ENCODE measurements at places on chromosomes 4 and X. TPM values are rescaled to one million over a fixed set of nuclear protein-coding genes. Genes with fewer than 3 reads are reported as not detected.

PIM2 gene
- 0.03 TPM for total RNA-seq

DNA sequence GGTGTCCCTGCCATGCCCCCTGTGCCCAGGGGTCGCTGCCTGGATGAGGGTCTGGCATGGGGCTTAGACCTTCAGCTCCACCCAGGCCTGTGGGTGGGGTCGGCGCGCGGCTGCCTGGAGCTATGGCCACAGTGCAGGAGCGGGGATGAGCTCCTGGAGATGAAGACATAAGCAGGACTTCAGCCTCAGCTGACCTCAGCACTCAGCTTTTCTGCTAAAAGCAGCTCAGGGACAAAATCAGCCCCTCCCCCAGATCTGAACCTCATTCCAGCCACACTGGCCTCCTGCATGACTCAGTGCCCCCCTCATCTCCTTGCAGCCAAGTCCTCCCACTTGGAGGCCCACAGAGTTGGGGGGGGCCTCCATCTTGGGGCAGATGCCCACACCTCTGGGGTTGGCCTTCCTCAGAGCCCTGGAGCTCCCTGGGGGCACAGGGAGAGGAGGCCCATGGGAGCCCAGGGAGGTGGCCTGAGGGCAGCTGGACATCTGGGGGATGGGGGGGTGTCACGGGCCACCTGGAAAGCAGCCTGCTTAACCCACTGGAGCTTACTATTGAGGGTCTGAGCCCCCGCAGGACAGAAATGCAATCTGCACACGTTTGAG is 19.4 kb upstream of the CPLX1 start:
- DNase-seq, result no peak

- DNase-seq, result no peak
These were observed 76.5 kb upstream of the LSM6 start for GRCh38 chr4:146098978-146099377.

- DNase-seq, result no peak
These were observed 50.0 kb downstream of the NOP14 start for GRCh38 chr4:2913168-2913567.

GRCh38 chr4:186765138-186765537 is 41.5 kb upstream of the FAT1 start:
- DNase-seq, result peak; percentile 27

DNA sequence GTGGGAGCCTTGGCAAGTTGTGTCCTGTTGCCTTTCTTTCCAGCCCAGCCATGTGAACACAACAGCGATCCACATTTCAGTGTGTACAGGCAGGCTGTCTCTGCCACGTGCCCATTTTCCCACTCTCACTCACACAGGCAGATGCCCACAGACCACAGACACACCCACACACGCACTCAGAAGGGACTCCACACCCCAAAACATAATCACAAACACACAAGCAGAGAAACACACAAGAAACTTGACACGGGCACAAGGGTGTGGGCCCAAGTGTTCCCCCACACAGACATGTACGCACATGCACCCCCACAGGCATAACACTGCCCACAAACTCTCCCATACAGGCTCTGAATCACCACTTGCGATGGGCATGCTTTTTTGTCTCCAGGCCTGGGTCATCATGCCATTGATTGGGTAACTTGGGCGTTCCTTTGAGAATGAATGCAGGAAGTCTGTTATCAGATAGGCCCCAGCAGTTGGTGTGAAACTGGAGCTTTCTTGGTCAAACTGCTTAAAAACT is 84.3 kb downstream of the NBDY start:
- peak; percentile 76 for DNase-seq

- DNase-seq, result peak; percentile 89
These were observed 175.6 kb downstream of the SNCA start for GRCh38 chr4:89661173-89661899.

HGFAC gene
- not detected for total RNA-seq

RGS12 gene
- 10.3 TPM for total RNA-seq

TACR3 gene
- not detected for total RNA-seq

GRCh38 chr4:169272265-169272886 is 1.6 kb upstream of the SH3RF1 start:
- peak; percentile 27 for DNase-seq

TBX22 gene
- not detected for total RNA-seq

- DNase-seq, result peak; percentile 1
These were observed 547.5 kb downstream of the SMARCA1 start for GRCh38 chrX:128975745-128976144.

DNA sequence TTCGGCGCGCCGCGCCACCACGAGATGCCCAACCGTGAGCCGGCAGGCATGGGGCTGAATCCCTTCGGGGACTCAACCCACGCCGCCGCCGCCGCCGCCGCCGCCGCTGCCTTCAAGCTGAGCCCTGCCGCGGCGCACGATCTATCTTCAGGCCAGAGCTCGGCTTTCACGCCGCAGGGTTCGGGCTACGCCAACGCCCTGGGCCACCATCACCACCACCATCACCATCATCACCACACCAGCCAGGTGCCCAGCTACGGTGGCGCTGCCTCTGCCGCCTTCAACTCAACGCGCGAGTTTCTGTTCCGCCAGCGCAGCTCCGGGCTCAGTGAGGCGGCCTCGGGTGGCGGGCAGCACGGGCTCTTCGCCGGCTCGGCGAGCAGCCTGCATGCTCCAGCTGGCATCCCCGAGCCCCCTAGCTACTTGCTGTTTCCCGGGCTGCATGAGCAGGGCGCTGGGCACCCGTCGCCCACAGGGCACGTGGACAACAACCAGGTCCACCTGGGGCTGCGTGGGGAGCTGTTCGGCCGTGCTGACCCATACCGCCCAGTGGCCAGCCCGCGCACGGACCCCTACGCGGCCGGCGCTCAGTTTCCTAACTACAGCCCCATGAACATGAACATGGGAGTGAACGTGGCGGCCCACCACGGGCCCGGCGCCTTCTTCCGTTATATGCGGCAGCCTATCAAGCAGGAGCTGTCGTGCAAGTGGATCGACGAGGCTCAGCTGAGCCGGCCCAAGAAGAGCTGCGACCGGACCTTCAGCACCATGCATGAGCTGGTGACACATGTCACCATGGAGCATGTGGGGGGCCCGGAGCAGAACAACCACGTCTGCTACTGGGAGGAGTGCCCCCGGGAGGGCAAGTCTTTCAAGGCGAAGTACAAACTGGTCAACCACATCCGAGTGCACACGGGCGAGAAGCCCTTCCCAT is 1.1 kb downstream of the ZIC3 start:
- DNase-seq, result no peak

GRCh38 chr4:145099653-145100052 is 1.5 kb downstream of the ABCE1 start:
- DNase-seq, result peak; percentile 32

YY2 gene
- 1.7 TPM for total RNA-seq

DNA sequence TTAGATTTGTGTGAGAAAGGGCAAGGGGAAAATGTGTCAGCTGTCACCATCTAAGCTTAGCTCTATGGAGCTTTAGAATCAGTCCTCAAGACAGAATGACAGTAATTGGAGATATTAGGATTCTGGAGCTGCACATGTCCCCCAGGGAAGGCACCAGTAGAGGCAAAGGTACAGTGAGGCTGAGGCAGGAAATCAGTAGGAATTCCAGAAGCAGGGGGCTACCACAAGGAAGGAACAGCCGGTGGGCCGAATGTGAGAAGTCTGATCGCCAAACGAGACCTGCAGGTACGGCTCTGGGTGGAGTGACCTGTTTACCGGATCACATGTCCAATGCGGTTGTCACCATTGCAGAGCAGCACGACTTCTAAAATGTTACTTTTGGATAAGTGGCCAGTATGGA is 52.6 kb downstream of the RNF150 start:
- no peak for DNase-seq

PASD1 gene
- 65.8 TPM for total RNA-seq

DNA sequence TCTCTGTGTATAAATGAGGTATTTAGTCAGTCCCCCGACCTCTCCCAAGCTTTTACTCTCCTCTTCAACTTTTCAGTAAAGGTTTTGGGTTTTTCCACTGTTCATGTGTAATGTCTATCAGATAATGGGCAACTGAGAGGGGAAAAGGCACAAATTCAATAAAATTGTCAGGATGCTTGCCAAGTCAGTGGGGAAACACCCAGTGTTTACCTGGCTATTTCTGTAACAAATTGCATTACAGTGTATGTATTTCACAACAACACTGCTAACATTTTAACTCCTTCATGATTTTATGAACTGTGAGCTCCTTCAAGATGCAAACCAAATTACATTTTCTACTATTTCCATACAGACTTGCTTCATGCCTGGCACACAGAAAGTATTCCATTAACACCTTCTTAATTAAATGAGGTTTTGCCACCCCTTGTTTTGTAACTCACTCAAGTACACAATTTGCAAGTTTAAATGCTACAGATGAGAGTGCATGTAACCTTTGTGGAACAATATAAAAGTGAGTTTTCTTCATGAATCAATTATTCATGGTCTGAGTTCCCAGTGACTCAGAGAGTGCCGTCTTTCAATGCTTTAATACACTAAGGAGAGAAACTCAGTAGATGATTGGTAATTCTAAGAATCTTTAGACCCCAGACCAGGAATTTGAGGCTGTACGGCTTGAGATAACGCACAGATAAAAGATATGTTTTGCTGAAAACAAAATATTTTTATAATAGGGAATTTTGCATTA is 149.8 kb upstream of the TLL1 start:
- no peak for DNase-seq

NAA11 gene
- total RNA-seq, result not detected

EMD gene
- 33.2 TPM for total RNA-seq

FGF5 gene
- 2.7 TPM for total RNA-seq

Data from HT1080 (cell line).